Activated gamma-delta T cell (primary cell): ENCODE measurements at places on chromosomes 6 and 20.
A peak's percentile ranks its signal among the peaks of the same experiment; 100 is the strongest.

- no peak for DNase-seq
These were observed 41.3 kb upstream of the SNAP25 start for GRCh38 chr20:10177326-10177725.

GRCh38 chr6:37761554-37762271 is 57.8 kb upstream of the ZFAND3 start:
- DNase-seq, result no peak

GRCh38 chr20:53676987-53677386 is 83.3 kb upstream of the ZNF217 start:
- no peak for DNase-seq

GRCh38 chr6:45574885-45575284 is 197.2 kb upstream of the SUPT3H start:
- no peak for DNase-seq

DNA sequence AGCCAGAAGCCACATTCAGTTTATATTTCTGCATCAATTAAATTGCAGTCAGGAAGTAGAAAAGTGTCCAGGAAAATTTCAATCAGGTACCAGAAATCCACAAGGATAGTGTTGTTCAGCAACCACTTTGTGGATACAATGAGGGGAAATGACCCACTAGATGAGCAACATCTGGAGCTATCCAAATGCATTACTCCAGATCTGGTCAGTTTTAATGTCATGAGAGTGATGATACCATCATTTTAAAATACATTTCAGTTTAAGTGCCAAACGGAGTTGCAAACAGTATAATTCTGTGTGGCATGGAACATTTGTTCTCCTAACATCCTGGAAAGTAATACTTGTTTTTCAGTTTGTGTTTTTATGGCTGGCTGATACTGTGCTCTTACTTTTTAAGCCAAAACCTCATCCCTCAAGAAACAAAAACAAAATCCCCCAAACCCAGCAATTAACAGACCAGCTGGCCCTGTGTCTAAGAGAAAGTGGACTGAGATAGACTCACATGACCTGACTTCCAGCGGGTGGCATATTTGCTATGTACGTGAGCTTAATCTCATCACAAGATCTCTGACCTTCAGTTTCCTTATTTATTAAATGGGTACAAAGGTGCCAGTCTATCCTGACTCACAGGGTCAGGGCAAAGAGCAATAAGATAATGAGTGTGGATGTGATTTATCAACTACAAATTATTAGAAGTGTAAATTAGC is 58.8 kb upstream of the CNKSR3 start:
- DNase-seq, result no peak

- no peak for DNase-seq
These were observed 15.7 kb downstream of the MTG2 start for GRCh38 chr20:62198496-62198895.

GRCh38 chr6:158916617-158917016 is 83.4 kb downstream of the RSPH3 start:
- no peak for DNase-seq

- DNase-seq, result no peak
These were observed 15.6 kb upstream of the ZFP64 start for GRCh38 chr20:52207020-52207810.

DNA sequence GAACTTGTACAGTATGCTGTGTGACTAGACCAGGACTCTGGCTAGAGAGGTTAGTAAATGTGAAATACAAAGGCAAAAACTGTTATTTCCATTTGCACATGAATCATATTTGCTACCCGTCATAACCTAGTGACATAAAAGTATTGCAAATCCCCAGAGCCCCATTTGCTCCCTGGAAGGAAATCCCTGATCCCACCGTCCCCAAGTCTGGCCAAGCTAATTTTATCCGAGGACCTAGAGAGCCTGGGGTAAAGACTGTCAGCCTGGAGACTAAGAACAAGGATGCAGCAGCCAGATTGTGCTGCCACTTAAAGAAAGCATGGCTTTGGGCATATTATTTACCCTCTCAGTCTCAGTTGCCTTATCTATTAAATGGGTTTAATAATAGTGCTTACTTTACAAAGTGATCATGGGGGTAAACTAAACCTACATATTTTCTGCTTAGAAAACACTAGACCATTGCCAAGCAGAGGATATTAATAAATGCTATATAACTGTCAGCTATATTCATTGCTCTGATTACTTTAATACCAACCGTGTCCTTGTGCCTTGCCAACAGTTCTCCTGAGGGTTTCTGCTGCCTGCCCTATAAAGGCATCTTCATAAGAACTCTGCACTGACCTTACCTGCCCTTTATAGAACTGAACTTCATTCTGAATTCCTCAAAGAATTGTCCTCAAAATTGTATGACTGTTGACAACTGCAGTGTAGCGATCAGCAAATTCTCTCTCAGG is 16.9 kb upstream of the TNFAIP3 start:
- no peak for DNase-seq

- DNase-seq, result no peak
These were observed 59.8 kb upstream of the MANEA start for GRCh38 chr6:95517568-95517967.

DNA sequence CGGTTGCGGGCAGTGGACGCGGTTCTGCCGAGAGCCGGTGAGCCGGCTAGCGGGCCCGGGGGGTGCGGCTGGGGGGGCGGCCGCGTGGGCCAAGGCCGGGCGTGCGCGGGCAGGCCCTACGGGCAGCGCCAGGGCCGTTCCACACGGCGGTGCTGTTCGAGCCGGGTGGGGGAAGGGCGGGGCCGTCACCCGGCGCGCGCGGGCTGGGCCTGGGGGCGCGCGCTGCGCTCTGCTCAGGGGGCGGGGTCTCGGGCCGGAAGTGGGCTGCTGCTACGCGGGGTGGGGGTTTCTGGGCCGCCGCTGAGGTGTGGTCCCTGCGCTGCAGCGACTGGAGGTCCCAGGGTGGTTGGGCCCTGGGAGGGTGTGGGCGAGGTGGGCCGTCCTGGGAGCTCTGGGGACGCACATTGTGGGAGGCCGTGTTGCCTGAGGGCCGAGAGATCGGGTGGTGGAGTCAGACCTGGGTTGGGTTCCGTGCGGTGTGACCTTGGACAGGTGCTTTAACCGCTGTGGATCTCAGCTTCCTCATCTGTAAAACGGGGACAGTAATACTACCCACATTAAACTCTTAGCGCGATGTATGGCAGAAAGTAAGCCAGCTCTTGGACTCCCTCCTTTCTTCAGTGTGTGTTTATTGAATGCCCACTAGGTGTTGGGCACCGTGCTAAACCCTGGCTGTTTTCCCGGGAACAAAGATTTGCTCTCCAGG is 391 bp downstream of the MAPRE1 start:
- DNase-seq, result peak; percentile 82

- no peak for DNase-seq
These were observed 73.6 kb downstream of the RALGAPA2 start for GRCh38 chr20:20638878-20639277.

DNA sequence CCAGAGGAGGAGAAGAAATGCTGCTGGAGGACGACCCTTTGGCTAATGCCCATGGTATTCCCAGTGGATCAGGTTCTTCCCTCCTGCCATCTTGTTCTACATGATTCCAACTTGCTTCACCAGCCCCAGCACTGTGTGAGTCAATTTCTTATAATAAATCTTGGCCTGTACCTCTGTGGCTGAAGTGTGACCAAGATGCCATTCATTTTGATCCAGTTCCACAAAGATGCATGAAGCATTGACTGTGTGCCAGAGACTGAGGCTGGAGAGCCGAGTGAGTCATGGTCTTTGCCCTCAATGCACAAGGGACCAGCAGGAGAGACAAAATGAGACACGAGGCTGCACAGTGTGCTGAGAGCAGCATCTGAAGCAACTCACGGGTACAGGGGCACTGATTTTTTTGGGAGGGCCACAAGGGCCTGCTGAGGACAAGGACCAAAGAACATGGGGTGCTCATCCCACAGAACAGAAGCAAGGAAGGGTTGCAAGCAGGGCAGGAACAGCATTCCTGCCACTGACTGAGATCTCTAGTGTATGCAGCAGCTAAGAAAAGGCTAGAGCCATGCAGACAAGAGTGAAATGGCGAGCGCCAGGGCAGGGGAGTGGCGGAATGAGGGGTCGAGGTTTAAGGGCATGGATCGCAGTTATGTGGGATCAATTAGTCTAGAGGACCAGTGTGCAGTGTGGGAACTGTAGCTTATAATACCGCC is 207.0 kb downstream of the THBS2 start:
- no peak for DNase-seq

- DNase-seq, result no peak
These were observed 715.0 kb downstream of the TFAP2A start for GRCh38 chr6:9699888-9700287.

- DNase-seq, result no peak
These were observed 76.1 kb upstream of the HSF2 start for GRCh38 chr6:122323361-122323760.

DNA sequence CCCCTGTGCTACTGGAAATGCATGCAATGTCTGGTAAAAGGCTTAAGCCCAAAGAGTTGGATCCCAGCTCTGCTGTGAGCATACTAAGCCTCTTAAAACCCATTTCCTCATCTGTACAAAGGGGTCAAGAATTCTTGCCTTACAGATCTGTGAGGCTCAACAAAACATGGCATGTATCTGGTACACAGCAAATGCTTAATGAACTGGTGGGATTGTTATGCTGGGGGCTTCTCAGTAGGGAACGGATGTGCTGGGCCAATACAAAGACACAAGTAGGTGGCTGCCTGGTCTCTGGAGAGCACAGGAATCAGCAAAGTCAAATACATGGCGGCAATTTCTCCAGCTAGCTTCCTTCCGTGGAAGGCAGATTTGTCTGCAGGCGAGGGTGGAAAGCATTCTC is 62.3 kb downstream of the LAMP5 start:
- no peak for DNase-seq

DNA sequence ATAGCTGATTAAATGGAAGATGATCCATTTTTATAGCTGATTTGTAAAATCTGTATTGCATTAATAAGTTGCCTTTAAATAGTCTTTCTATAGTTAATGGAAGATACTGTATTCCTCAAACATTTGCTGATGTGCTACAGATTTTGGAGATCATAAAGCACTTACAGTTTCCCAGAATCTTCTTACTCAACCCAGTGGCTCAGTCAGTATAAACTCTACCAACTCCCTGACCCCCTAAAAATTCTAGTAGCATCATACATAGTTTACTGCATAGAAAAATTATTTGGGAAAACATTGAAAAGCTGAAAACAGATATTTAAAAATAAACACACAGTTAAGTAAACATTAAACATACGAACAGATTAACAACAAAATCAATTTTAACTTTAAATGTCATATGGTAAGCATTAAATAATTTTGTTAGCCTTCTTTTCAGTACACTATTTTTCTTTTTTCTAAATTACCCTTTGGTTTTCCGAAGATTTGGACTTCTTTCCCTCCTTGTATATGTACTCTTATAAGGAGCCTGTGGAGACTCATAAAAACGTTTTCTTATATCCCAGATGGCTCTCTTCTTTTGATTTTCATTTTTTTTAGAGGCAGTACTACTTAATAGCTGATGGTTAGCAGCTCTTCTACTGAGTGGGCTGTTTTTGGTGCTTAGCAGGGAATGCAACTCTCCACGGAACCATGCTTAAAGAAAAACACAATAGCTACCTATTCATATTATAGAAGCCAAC is 62.7 kb upstream of the BMP5 start:
- DNase-seq, result no peak

DNA sequence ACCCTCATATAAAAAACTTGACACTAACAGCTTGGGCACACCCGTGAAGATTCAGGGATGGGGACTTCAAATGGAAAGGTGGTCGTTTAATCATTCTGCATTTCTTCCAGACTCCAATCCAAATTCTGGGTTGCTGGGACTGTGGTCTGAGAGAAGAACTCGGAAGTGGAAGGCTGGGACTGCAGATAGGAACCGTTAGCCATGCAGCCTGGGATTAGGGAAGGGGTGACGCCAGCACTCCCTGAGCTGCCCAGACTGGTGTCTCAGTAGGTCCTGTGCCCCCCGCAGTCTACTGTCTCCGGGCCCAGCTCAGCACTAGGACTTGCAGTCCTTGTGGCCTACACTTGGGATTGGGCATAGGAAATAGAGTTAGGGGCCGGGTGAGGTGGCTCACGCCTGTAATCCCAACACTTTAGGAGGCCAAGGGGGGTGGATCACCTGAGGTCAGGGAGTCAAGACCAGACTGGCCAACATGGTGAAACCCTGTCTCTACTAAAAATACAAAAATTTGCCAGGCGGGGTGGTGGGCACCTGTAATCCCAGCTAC is 511 bp upstream of the CLIC1 start:
- DNase-seq, result no peak

- no peak for DNase-seq
These were observed 117.0 kb upstream of the ASCC3 start for GRCh38 chr6:100998111-100998510.
